ENCODE measurements at places on chromosomes 6 and 20. TPM values are rescaled to one million over a fixed set of nuclear protein-coding genes. Genes with fewer than 3 reads are reported as not detected.
A peak's percentile ranks its signal among the peaks of the same experiment; 100 is the strongest.

Gene RAET1E
- 0.79 TPM for total RNA-seq

Gene HLA-DOA
- 1.8 TPM for total RNA-seq

Gene ZBP1
- total RNA-seq = 0.15 TPM

Gene DAAM2
- 16.1 TPM for total RNA-seq

Gene LSM2
- total RNA-seq = 20.1 TPM

Gene IYD
- not detected for total RNA-seq

Gene FOXQ1
- not detected for total RNA-seq

Gene SLC12A5
- total RNA-seq = 1.3 TPM

Gene SLC52A3
- 1.9 TPM for total RNA-seq

Gene ADGRF5
- 45.9 TPM for total RNA-seq

Gene SOX18
- 36.8 TPM for total RNA-seq

DNA sequence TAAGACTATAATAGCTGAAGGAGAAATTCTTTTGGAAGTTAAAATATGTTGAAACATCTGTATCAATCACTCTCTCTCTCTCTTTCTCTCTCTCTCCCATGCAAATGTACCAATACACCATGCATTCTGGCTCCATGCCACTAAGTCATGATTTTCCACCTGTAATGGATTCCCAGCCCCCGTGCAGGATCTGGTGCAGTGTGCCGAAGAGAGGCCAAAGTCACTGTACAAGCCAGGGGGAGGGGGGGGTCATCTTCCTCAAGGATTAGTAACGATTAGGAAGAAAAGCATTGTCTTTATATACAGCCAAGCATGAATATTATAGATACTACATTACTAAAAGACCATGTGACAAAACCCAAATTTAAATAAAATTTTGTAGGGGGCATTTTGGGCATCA, 725.1 kb downstream of the KIF16B start:
- DNase-seq = no peak

DNA sequence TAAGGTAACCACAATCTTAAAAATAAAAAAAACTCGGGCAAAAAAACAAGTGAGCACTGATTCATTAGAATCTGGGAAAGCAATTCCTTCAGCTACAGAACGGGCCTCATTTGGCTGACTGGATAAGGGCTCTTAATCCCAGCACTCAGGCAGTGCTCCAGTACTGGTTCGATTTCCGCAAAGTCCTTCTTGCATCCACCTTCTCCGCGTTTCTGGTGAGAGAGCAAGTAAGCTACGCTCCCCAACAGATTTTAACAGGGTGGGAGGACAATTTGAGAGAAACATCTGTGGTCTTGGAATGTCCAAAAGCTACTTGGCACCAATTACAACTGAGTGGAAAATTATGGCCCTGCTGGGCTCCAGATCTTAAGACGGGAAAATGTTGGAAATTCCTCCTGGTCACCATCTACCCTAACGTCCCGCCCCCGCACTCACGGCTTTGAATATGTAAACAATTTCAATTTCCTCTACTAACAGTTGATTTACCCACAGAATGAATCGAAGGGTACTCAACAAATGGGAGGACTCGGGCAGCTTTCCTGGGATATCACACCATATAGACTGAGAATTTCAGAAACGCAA, 18.1 kb upstream of the ZSCAN9 start:
- no peak for DNase-seq

GRCh38 chr20:35263532-35264341, 14.2 kb downstream of the MMP24OS start:
- DNase-seq = peak; percentile 64

- no peak for DNase-seq
Measured at GRCh38 chr6:156873654-156874380, 96.6 kb downstream of the ARID1B start.

GRCh38 chr6:154134471-154135147, 95.6 kb downstream of the OPRM1 start:
- no peak for DNase-seq

DNA sequence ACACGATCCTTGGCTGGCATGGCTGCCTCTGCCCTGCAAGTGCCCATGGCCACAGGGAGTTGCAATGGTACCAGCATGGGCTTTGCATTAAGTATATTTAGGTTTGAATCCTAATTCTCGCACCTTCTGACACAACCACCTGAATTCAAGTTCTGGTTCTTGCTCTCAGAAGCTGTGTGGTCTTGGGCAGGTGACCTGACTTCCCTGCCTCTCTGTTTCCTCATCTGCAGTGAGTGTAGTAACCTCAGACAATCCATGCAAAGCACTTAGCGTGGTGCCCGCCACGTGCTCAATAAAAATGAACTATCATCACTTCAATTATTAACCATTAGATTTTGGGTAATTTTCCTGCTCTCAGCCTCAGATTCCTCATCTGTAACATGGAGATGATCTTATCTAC, 378.8 kb upstream of the ARID1B start:
- no peak for DNase-seq

DNA sequence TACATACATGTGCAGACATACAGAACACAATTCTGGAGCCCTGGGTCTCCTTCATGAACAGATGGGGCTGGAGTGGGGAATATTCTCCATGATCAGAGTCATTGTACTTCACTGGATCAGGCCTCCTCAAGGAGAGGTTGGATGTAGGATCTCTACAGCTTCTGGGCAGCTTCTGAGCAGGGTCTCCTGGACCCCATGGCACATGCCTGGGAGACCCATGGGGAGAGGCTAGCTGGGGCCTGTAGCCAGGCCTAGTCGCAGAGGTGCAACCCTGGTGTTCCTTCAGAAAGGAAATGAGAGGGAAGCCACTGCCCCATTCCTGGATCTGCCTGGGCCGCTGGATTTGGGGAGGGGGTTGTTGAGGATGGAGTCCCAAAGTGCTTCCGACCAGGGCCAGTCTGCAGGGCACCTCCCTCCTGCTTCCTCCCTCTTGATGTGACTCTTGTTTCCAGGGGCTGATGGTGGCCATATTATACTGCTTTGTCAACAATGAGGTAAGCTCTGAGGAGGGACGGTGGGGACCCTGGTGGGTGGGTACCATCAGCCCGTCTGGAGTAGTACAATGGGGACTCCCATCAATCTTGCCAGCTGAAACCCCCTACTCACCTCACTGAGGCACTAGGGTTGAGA, 31.8 kb downstream of the GLP1R start:
- no peak for DNase-seq

- DNase-seq = no peak
Measured at GRCh38 chr6:28589234-28589956, 63.7 kb downstream of the GPX5 start.

DNA sequence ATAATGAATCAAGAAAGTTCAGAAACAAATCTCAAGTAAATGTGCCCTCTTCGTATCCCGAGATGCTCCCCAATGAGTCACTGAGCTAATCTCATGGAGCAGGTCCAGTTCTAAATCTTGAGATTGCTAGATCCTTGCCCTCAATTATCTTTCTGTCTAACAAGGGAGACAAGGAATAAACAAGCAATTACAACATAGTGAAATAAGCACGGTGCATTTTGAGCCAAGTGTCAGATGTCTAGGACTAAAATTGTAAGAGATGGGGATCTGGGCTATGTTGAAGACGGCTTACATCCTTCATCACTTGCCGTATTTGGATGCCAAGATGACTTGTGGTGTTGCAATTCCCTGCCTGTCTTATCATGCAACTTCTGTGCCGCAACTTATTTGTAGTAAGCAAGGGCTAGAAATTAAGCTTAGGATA, 56.5 kb upstream of the ADGRF1 start:
- DNase-seq = no peak

- DNase-seq = no peak
Measured at GRCh38 chr6:115909923-115910546, 150.7 kb downstream of the FRK start.

DNA sequence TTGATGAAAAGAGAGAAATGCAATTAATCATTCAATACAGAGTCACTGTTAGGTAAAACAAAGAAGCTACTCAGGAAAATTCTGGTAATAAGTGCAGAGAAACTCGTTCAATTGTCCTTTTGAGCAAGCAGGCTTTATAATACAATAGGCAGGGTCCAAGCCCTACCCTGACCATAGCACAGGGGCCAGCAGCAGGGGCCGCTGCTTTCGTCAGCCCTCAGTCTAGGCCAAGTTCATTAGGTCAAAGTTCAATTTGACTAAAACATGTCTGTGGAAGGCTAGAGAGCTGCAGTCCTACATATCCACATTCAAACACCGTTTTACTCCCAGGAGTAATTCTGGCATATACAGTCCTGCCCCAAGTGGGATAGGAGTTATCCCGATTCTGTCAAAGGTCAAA, 94.6 kb downstream of the BCAS1 start:
- DNase-seq = no peak

DNA sequence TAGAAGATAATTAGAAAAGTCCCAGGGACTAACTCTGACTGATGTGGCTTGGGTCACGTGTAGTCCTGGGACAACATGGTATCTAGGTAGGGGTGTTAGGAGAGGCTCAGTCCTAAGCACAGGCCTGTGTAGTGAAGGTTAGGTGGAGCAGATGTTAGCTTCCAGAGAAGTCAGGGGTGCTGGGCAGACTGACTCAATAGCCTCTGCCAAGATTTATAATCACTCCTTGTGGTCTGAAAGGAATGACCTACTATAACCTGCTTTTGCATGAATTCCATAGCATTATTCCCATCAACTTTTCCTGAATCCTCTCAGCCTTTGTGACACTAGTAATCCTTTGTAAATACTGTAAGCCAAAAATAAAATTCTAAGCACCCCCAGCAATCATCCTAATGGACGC, 10.2 kb upstream of the PEX7 start:
- DNase-seq = no peak

- no peak for DNase-seq
Measured at GRCh38 chr6:11796829-11797228, 18.2 kb upstream of the ADTRP start.

- DNase-seq = no peak
Measured at GRCh38 chr20:32432277-32432676, 74.1 kb downstream of the ASXL1 start.

DNA sequence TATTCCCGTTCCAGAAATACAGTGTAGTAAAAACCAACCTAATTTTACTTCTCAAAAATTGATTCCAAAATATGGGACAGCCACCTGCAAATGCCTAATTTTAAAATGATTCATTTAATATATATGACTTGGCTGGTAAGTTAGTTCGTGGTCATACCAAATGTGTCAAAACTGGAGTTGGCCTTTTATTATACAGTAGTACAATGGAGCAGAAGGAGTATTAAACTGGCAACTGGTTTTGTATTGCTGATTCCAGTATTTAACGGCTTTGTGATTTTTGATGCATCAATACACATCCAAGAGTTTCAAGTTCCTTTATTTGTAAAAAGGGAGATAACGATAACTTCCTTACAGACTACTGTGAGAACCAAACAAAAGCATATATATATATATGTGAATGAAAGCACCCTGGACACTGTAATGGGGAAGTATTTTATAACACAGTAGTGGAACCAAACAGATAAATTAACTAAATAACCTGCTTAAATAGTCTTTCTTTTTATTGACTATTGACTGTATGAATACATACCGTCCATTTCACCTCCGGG, 24.8 kb downstream of the SAMHD1 start:
- DNase-seq = no peak

- no peak for DNase-seq
Measured at GRCh38 chr6:137692806-137693205, 174.3 kb upstream of the TNFAIP3 start.

GRCh38 chr6:90286884-90287488, 9.7 kb downstream of the BACH2 start:
- DNase-seq = no peak

- DNase-seq = no peak
Measured at GRCh38 chr6:163670336-163670735, 255.8 kb downstream of the QKI start.

DNA sequence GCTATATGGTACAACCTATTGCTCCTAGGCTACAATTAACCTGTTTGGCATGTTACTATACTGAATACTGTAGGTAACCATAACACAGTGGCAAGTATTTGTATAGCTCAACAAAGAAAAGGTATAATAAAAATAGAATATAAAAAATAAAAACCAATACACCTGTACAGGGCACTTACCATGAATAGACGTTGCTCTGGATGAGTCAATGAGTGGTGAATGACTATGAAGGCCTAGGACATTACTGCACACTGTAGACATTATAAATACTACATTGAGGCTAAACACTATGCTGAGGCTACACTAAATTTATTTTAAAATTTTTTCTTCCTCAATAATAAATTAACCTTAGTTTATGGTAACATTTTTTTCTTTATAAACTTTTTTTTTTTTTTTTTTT, 18.6 kb downstream of the ELOVL5 start:
- DNase-seq = no peak

- no peak for DNase-seq
Measured at GRCh38 chr6:40968620-40969164, 70.3 kb downstream of the UNC5CL start.

GRCh38 chr6:164870164-164870563, 439.2 kb downstream of the C6orf118 start:
- DNase-seq = no peak

- no peak for DNase-seq
Measured at GRCh38 chr6:56953597-56954402, 1.1 kb upstream of the BEND6 start.

GRCh38 chr20:19977373-19977770, 39.8 kb upstream of the NAA20 start:
- DNase-seq = no peak

DNA sequence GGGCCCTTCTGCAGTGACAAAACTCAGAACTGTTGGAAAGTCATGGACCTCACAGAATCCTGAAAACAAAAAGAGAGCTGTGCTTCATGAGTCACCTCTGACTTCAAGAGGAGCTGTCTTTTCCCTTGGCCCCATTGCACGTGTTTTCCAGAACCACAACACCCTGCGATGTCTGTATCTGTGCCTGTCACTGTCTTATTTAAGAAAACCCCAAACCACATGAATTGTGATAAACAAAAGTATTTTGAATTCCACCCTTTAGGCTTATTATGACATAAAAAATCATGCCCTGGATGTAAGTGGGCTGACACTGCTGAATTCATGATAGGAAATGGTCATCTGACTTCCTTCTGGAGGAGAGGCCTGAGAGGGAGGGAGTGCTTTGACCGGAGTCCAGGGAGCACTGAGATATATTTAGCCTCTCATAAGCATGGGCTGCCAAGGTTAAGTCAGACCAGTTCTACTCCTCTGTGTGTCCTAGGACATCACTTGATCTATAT, 96.4 kb upstream of the DUSP22 start:
- DNase-seq = peak; percentile 45

Measured in left ventricle myocardium superior (tissue), 1 donor.